ENCODE measurements at places on chromosomes 1 and 21.

GRCh38 chr1:204326771-204327300, 32.9 kb downstream of the PLEKHA6 start:
- no peak for DNase-seq

GRCh38 chr1:78799926-78800325, 150.3 kb downstream of the IFI44 start:
- DNase-seq = no peak

GRCh38 chr1:180213401-180214170, 16.5 kb upstream of the LHX4 start:
- peak; percentile 28 for DNase-seq

- DNase-seq = peak; percentile 76
Measured at GRCh38 chr1:232788235-232788872, 16.9 kb upstream of the MAP10 start.

DNA sequence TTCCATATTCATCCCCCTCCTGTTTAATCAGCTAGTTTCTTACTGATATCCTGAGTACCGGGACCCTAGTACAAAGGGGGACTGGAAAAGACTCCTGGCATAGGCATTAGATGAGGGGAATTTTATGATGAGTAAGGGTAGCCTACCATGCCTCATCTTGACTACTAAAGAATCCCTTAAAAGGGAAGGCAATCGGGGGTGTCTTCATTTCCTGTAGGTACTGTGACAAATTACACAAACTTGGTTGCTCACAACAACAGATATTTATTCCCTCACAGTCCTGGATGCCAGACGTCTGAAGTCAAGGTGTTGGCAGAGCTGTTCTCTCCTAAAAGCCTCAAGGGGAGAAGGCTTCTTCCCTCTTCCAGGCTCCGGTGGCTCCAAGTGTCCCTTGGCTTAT, 28.9 kb upstream of the RUNX1 start:
- no peak for DNase-seq

DNA sequence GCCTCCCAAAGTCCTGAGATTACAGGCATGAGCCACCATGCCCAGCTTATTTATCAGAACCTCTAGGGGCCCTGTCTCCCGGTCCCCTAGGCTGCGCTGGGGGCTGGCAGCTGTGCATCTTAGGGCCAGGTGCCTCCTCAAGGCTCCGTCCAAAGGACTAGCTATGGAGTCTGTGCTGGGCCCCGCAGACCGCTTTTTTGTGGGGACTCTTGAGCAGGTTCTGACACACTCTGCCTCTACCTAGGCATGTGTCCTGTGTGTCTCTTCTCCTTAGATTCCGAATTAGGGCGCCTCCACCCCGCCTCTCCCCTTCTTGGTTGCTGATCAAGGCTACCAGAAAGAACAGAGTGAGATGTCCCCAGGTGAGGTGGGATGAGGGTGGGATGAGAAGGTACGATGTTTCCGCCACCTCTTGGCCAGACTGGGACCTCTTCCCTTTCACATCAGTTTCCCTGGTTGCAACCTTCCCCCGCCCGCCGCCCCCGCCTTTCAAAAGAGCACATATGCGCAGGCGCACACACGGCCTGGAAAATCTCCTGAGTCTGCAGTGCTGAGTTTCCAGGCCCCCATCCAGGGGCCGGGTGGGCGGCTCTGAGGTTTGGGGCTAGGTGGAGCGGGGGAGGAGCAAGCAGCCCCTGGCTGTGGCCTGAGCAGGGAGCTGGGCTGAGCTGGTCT, 5.0 kb upstream of the PTPN7 start:
- no peak for DNase-seq

GRCh38 chr1:164589961-164590507, 31.1 kb downstream of the PBX1 start:
- no peak for DNase-seq

DNA sequence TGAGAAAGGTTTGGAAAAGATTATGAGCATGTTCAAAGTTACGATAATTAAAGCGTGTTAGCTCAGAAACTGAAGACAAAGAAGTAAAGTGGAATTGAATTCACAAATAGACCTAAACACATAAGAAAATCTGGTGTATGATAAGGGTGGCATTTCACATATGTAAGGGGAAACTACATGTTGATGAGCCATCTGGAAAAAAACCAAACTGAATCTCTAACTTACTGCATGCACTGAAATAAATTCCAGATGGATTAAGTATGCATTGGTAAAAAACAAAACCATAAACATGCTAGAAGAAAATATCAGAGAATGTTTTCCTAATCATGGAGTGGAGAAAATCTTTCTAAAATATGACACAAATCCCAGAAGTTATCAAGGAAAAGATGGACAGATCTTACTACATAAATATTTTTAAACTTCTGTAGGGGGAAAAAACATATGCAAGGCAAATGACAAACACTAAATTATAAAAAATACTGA, 34.0 kb upstream of the CTPS1 start:
- no peak for DNase-seq

DNA sequence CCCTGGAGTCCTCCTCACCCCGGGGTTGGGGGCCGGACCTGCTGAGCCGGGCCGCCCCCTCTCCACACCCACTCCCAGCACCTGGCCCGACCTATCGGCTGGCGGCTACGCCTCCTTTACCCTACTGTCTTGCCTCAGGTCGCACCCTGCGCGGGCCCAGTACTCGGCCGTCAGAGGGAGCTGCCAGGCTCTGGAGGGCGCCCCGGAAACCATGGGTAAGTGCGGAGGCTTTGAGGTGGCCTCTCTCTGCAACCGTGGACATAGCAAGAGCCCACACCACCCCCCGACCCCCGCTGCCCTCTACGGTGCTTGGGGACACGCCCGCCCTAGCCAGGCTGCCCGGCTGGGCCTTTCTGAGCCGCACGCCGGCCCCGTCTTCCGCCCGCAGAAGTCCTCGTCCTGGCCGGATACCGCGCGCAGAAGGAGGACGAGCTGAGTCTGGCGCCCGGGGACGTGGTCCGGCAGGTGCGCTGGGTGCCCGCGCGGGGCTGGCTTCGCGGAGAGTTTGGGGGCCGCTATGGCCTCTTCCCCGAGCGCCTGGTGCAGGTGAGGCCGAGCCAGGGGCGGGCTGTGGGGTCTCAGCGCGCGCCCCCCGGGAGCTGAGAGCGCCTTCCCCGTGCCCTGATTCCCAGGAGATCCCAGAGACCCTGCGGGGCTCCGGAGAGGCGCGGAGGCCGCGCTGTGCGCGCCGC, at the start of gene SH3D21:
Gene SH3D21 (plus strand): TSS at position 159 of the 692 bp plus-strand sequence. CDS start 53 bp downstream, at position 212.
- DNase-seq = peak; percentile 64

DNA sequence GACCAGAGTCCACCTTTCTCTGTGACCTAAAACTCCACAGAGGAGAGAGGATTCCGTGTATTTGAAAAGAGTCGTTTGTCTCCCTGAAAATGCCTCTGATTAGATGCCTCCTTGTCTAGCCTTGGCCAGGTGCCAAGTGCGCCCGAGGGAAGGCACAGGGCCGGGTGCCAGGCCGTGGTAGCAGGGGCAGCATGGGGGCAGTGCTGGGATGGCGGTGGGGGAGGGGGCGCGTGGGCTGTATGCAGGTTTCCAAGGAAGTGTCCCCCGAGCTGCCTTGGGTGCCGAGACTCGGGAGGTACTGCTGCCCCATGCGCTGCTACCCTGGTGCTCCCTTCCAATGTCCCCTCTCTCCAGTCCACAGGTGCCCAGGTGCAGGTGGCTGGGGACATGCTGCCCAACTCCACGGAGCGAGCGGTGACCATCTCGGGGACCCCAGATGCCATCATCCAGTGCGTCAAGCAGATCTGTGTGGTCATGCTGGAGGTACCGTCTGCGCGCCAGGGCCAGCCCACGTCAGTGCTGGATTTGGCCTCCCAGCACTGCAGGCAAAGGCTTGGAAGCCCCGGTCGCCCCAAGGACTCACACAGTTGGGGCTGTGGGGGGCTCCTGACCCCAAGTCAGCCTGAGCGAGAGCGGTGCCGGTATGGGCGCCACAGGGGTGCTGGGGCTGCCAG, 70.9 kb upstream of the COL6A1 start:
- DNase-seq = peak; percentile 50

DNA sequence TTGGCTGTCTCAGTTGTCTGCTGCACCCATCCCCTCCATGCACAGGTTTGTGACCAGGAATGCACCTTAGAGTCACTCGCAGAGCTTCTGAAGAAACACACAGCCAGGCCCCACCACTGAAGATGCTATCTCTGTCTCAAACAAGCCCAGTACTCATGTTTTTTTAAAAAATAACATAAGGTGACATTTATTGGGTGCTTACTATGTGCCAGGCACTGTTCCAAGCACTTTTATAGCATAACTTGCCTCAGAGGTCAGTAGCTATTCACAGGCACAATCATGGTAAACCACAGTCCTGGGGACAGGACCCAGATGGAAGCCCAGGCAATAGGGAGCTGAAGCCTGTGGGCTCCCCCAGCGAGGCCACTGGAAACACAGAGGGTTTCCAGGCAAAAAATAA, 8.8 kb upstream of the ATP13A2 start:
- no peak for DNase-seq

- no peak for DNase-seq
Measured at GRCh38 chr1:48566492-48566891, 94.5 kb upstream of the SPATA6 start.

DNA sequence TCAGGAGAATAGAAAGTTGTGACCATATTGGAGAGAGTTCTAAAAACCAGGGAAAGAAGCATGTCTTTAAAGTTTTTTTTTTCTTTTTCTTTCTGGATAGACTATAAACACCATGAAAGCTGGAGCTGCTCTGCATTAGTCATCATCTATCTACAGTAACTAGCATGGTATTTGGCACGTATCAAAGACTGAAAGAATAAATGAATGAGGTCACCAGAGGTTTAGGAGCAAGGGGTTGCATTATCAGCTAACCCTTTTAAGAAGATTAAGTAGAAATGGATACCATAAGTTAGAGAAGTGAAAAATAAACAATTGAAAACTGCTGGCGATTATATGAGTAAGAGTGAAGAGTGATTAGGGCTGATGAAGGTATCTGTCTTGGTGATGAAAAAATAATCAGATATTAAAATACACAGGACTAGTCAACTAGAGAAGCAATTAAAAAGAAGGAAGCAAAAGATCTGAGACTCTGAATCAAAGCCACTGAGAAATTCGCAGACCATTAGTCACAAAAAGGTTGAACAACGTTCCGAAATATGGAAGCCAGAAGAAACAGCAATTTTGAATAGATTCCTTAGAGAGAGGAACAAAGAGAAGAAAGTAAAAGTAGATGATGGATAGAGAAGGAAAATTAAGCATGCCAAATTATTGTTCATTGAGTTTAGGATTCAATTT, 536.4 kb downstream of the DPYD start:
- DNase-seq = no peak

- DNase-seq = peak; percentile 65
Measured at GRCh38 chr1:183543619-183544204, 46.5 kb downstream of the NCF2 start.

Data from RPMI8226 (cell line).